ENCODE measurements at places on chromosomes 13 and 19.

DNA sequence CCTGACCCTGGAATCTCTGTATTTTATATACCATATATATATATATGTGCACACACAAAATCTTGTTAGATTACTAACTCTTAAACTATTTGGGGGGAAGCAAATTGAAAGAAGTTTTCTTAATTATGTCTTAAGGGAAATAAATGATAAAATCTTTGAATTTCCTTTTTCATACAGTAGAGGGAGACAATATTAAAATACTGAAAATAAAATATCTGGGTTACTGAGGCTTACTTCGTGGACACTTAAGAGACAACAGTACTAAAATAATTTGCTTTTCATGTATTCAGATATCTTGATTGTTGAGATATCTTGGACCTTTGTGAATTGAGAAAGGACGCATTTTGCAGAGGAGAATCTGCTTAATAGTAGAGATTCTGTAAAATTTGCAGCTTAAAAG is 17.0 kb downstream of the SUGT1 start:
- DNase-seq, result no peak

DNA sequence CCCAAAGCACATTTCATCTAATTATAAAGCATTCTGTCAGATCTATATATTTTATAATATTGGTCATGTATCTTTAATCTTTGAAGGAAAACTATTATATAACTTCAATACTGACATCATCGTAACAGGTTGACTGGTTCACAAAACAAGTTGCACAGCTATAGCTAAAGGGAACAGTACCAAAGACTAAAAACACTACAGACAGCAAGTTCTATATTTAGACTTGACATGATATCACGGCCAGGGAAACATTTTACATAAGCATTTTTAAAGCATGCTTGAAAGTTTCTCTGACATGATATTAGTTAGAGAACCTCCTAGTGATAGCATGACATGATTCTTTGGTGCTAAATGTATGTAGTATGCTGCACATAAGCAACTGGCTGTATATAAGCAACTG is 182.5 kb downstream of the NDFIP2 start:
- no peak for DNase-seq

- no peak for DNase-seq
These were observed 90.5 kb downstream of the STARD13 start for GRCh38 chr13:33194820-33195692.

DNA sequence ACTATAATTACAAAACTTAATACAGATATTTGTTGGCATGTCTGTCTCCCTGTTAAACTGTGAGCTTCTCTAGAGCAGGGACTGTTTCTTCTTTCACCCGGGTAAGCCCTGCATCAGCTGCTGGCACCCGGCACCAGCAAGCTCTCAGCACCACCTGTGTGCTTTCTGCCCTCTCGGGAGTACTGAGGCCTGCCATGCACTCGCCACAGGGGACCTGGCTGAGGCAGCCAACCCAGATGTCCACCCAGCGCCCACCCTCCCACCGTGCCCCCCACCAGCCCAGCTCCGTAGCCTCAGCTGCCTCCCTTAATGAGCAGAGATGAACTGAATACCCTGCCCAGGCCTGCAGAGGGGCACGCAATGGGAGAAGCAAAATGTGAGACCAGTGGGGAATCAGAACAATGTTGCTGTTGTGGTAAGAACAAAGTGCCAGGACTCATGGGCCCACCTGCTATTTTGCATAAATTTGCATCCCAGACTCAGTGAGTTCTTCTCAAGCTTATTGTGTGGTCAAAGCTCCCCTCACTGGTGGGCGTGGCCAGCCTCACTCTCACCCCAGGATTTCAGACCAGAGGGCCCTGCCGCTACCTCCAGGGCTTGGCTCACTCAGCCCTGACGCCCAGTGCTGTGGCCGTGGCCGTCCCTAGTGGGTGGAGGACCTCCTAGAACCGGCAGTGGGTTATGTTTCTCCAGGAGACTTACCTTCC is 14.6 kb upstream of the SERPINE3 start:
- DNase-seq, result no peak

- no peak for DNase-seq
These were observed 728.4 kb downstream of the SLITRK1 start for GRCh38 chr13:83153848-83154247.

DNA sequence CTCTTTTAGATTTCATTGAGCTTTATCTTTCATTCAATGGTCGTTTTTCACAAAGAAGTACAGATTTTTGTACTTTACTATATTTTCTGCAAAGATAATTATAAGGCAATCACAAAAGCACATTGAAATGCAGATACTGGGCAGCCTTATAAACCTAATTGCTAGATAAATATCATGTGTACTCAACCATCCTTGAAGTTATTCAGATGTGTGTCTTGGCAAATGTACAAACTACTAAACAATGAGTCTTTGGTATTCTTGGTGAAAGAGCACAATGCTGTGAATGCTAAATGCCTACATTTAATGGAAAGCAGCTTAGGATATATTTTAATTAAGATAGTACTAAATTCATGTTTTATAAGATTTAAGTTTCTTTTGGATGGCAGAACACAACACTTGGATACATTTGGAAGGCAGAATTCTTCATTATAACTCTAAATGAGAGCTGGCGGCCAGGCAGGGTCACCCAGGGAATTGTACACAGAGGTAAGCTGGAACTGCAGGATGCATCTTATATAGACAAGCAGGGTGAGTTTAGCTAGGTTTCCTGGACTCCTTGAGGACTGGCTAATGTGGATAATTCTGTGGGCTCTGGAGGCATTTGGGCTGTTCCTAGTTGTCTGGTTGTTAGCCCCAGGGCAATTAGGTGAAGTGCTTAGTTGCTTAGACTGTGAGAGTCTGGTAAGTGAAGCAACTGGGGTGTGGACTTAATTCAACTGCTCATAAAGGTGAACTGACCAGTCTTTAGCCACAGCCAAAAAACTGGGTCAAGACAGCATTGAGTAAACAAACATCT is 286.6 kb downstream of the PCDH20 start:
- DNase-seq, result no peak

All from HS-5 (cell line).